ENCODE measurements at places on chromosomes 4 and X. TPM values are rescaled to one million over a fixed set of nuclear protein-coding genes. Genes with fewer than 3 reads are reported as not detected.

Gene POU3F4
- not detected for total RNA-seq

Gene HTR2C
- not detected for total RNA-seq

Gene QRFPR
- not detected for total RNA-seq

Gene UGT2A1
- not detected for total RNA-seq

Gene SMIM10L2A
- 0.78 TPM for total RNA-seq

Gene APLN
- 0.60 TPM for total RNA-seq

Gene STOX2
- 28.6 TPM for total RNA-seq

Gene SLC2A9
- 6.0 TPM for total RNA-seq

Gene ARHGEF38
- not detected for total RNA-seq

Gene MFAP3L
- 37.4 TPM for total RNA-seq

Gene ASB9
- total RNA-seq = 3.9 TPM

Gene PAGE2
- total RNA-seq = not detected

Gene FAM9C
- not detected for total RNA-seq

Gene AFM
- not detected for total RNA-seq

Gene ARL13A
- total RNA-seq = not detected

Gene GAGE12F
- not detected for total RNA-seq

Gene TMEM150C
- 18.8 TPM for total RNA-seq

Gene COX7B2
- not detected for total RNA-seq

Gene ARX
- not detected for total RNA-seq

Gene TEX28
- total RNA-seq = not detected

Gene MAGEA8
- not detected for total RNA-seq

Gene NEXMIF
- total RNA-seq = 0.78 TPM

Gene CT55
- total RNA-seq = not detected

Gene AR
- 17.6 TPM for total RNA-seq

Gene SPP1
- total RNA-seq = 91.0 TPM

Gene RAB40AL
- 1.4 TPM for total RNA-seq

Gene HELT
- not detected for total RNA-seq

Gene TLR2
- total RNA-seq = 44.4 TPM

Gene F11
- not detected for total RNA-seq

Gene GUCY1A1
- total RNA-seq = 20.3 TPM

Gene ATOH1
- not detected for total RNA-seq

Gene CLTRN
- 1.1 TPM for total RNA-seq

Gene HTN1
- total RNA-seq = not detected

Gene AMER1
- 7.1 TPM for total RNA-seq

Gene GAGE1
- total RNA-seq = not detected

Gene SYNPO2
- 151 TPM for total RNA-seq

Gene COL25A1
- total RNA-seq = 2.2 TPM

Gene PLCXD1
- total RNA-seq = 11.1 TPM
